Kidney glomerular epithelial cell (primary cell): ENCODE measurements at places on chromosomes 13 and 19.

GRCh38 chr13:69450245-69450644, 657.4 kb upstream of the ATXN8OS start:
- DNase-seq: no peak

- DNase-seq: no peak
These were observed 3.4 kb downstream of the SF3A2 start for GRCh38 chr19:2239771-2240770.

DNA sequence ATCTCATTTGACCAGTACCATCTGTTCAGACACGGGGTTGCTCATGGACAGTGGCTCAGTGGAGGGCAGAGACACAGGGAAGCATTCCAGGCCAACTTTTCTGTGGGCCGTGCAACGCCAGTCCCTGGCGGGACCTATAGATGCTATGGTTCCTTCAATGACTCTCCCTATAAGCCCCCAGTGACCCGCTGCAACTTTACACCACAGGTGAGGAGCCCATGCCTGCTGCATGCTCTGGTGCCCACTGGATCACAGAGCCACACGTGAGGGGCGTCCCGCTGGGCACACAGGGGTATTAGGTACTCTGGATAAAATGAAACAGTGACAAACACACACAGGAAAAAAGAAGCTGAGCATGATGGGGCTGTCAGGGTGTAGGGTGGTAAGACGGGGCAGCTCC, 34.3 kb downstream of the LAIR2 start:
- DNase-seq: no peak

DNA sequence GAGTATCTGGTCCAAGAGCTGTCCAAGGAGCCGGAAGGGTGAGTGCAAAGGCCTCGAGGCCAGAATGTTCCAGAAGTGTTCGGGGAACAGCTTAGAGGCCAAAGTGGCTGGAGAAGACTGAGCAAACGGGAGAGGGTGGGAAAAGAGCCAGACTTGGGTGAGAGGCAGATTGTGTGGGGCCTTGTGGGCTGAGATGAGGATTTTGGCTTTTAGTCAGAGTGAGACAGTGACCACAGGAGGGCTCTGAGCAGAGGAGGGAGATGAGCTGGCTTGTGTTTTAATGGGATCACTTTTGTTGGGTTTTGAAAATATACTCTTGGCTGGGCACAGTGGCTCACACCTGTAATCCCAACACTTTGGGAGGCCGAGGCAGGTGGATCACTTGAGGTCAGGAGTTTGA, 5.6 kb downstream of the NANOS2 start:
- no peak for DNase-seq

DNA sequence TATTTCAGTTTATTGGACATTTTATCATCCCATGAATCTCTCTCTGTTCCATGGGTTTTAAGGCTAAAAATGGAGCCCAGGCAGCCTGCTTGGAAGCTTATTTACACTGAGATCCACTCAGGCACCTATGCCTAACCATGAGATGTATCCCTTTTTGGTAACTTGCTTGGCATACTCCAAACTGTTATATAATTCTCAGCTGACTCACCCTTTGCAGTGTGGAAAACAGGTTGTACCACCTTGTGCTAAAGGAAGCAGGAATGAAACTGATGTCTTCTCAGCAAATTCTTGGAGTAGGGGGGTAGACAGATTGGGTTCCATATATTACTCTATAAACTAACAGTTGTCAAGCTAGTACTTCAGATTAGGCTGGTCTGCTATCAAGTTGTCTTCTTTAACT, 483.6 kb downstream of the KLF5 start:
- DNase-seq: no peak
